ENCODE measurements at places on chromosomes 4 and X. TPM values are rescaled to one million over a fixed set of nuclear protein-coding genes. Genes with fewer than 3 reads are reported as not detected.
A peak's percentile ranks its signal among the peaks of the same experiment; 100 is the strongest.

DNA sequence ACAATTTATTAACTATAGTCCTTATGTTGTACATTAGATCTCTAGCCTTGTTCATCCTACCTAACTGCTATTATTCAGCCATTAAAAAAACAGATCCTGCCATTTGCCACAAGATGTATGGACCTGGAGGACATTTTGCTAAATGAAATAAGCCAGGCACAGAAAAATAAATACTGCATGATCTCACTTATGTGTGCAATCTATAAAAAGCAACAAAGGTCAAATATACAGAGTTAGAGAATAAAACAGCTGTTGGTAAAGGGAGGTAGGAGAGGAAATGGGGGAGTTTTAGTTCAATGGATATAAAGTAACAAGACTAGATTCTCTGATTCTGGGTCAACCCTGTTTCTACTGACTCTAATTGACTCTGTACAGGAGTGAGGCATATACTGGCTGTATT lies 103.3 kb upstream of the FAM9C start:
- DNase-seq = no peak

- DNase-seq = no peak
Observed at GRCh38 chr4:8076023-8076422, 82.6 kb downstream of the ABLIM2 start.

Gene EDNRA
- not detected for total RNA-seq

DNA sequence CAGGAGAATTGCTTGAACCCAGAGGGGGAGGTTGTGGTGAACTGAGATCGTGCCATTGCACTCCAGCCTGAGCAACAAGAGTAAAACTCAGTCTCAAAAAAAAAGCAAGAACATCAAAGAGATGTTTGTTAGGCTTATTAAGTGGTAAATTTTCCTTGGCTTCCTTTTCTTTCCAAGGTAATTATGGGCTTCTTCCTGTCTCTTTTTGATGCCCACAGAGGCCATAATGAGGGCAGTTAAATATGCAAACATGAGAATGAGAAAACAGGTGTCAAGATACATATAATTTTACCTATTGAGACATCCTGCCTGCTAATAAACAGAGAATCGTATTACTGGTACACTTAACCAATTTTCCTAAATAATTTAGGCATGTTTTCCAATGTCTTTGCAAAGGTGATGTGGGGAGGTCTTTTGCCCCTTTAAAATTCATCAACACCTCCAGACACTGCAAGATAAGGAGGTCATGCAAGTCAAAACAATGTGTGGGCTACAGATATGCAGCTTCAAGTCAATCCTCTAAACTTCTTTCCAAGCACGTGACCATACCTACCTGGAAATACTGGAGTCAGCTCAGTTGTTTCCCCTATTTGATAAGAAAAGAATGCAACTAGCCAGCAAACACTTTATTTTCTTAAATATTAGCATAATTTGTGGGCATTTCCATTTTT lies 2.7 kb downstream of the SLC39A8 start:
- DNase-seq = no peak

- DNase-seq = no peak
Observed at GRCh38 chr4:149676076-149676475, 139.6 kb downstream of the IQCM start.

DNA sequence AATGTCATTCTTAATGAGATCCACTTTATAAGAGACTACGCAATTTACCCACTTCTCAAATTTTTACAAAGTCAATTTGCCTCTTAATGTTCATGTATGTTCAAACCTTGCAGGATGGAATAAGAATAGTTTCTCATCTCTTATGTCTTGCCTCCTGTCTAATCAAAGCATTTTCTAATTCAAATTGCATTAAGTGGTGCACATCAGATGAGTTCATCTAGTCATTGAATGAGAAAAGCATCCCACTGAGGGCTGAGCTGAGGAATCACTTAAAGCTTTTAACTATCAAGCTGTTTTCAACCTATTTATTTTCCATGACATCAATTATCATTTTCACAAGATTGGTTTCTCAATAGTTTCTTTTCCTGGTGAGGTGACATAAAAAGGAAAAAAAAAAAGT lies 1964.0 kb downstream of the PCDH7 start:
- no peak for DNase-seq

- peak; percentile 89 for DNase-seq
Observed at GRCh38 chrX:118975831-118976598, 1.6 kb downstream of the LONRF3 start.

DNA sequence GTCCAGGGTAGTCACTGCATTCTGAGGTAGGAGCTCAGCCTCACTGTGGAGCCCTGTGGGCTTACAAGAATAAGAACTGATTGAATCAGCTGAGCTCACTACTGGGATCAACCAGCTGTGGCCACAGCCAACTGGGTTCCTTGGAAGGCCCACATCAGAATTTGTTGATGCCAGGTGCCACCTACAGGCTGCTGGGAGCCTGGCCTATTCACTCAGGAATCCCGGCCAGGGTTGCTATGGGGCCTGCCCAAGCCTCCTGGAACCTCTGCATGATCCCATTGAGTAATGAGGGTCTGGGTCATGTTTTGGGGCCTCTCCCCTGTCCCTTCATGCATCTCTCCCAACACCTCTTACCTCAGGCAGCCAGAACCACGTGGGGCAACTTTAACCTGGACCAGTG lies 53.9 kb upstream of the KIAA1210 start:
- DNase-seq = no peak

DNA sequence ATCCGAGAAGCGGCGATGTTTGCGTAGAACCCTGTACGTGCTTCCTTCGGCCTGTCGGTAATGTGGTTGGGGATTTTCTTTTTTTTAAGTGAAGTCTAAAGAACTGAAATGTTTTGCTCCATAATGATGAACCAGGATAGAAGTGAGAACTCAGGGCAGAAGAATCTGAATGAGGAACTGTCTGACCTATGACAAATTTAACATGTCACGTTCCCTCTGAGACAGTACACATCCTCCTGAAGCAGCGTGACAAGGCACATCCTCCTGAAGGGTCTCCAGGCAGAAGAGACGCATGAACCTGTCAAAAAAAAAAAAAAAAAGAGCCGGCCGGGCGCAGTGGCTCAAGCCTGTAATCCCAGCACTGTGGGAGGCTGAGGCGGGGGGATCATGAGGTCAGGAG lies 6.2 kb downstream of the CSF2RA start:
- DNase-seq = no peak

Gene JAKMIP1
- 3.4 TPM for total RNA-seq

Gene TMSB15C
- total RNA-seq = 3.7 TPM
